ENCODE measurements at places on chromosomes 16 and 17. TPM values are rescaled to one million over a fixed set of nuclear protein-coding genes. Genes with fewer than 3 reads are reported as not detected.

DNA sequence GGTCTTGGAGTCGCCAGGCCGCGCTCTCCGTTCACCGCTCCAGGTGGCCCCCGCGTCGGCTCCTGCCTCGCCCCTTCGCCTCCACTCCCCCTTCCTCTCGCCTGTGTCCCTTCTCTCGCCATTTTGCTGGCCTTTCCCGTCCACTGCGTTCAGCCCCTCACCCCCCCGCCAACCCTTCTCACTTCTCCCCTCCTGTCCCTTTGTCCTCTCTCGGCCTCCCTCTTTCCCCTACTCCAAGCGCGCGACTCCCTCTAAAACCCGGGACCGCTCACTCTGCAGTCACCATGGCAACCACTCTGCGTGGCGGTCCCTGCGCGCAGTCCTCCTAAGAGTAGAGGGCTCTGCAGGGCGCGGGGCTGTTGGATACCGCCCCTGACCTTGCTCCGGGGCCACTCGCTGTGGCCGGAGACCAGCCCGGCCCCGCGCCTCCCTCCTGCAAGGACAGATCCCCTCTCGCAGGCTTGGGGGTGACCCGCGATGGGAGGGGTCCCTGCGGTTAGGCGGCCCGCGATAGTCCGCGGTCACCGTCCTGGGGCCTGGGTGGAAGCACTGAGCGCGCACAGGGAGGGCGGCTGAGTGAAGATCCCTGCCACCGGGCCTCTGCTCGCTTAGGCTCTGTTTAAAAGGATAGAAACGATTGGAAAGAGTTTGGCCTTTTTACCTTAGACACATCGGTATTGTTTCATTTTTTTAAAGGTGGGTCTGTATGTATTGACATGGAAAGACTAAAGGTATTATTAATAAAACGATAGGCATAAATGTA, 454 bp downstream of the CCDC40 start:
- peaks cover 15% of the 10 kb centered on the region for H3K4me1 ChIP-seq
- peak overlapping the region; percentile 89 for H3K4me3 ChIP-seq
- H3K27me3 ChIP-seq = peaks cover 5% of the 10 kb centered on the region
- peaks cover 3% of the 10 kb centered on the region for H3K36me3 ChIP-seq
- DNase-seq = no peak

GRCh38 chr17:8711291-8711690, 33.3 kb downstream of the CCDC42 start:
- no peaks in the 10 kb centered on the region for H3K36me3 ChIP-seq
- no peak overlapping the region for H3K4me3 ChIP-seq
- peaks cover 11% of the 10 kb centered on the region for H3K27me3 ChIP-seq
- no peak for DNase-seq

The RAMP2 gene
- not detected for total RNA-seq

GRCh38 chr16:56793492-56793891, 63.6 kb downstream of the NUP93 start:
- H3K27ac ChIP-seq = no peak overlapping the region
- H3K4me1 ChIP-seq = peaks cover 2% of the 10 kb centered on the region
- H3K4me3 ChIP-seq = no peak overlapping the region
- H3K27me3 ChIP-seq = no peaks in the 10 kb centered on the region
- DNase-seq = no peak
- H3K36me3 ChIP-seq = peaks cover 7% of the 10 kb centered on the region

- H3K4me3 ChIP-seq = no peak overlapping the region
- H3K27me3 ChIP-seq = no peaks in the 10 kb centered on the region
- peaks cover 13% of the 10 kb centered on the region for H3K36me3 ChIP-seq
- no peak for DNase-seq
Measured at GRCh38 chr16:1992704-1993317, 3.0 kb downstream of the SYNGR3 start.

The PDILT gene
- total RNA-seq = not detected

The PRAC2 gene
- not detected for total RNA-seq

The NPB gene
- 0.27 TPM for total RNA-seq

The FBXW10 gene
- 0.07 TPM for total RNA-seq

- H3K4me3 ChIP-seq = no peak overlapping the region
- no peaks in the 10 kb centered on the region for H3K36me3 ChIP-seq
- no peak overlapping the region for H3K27ac ChIP-seq
- H3K27me3 ChIP-seq = no peaks in the 10 kb centered on the region
- H3K4me1 ChIP-seq = no peaks in the 10 kb centered on the region
Measured at GRCh38 chr17:27663936-27664605, 33.1 kb downstream of the LGALS9 start.

- H3K4me3 ChIP-seq = no peak overlapping the region
- H3K4me1 ChIP-seq = peaks cover 14% of the 10 kb centered on the region
- peaks cover 32% of the 10 kb centered on the region for H3K27me3 ChIP-seq
- no peaks in the 10 kb centered on the region for H3K36me3 ChIP-seq
Measured at GRCh38 chr17:77245162-77245926, 104.6 kb downstream of the SEC14L1 start.

The CFAP52 gene
- total RNA-seq = not detected
